ENCODE measurements at places on chromosomes 16 and 17. TPM values are rescaled to one million over a fixed set of nuclear protein-coding genes. Genes with fewer than 3 reads are reported as not detected.

GRCh38 chr16:17447101-17447569 lies 23.6 kb downstream of the XYLT1 start:
- no peak for DNase-seq

- DNase-seq, result no peak
These were observed 17.9 kb downstream of the KPNA2 start for GRCh38 chr17:68053231-68054013.

Gene CCL2
- total RNA-seq, result 16.7 TPM

Gene TGFB1I1
- 0.49 TPM for total RNA-seq

Gene GLIS2
- not detected for total RNA-seq

Gene THAP11
- 58.4 TPM for total RNA-seq

GRCh38 chr17:43609613-43610385 lies 51.9 kb downstream of the MEOX1 start:
- no peak for DNase-seq

DNA sequence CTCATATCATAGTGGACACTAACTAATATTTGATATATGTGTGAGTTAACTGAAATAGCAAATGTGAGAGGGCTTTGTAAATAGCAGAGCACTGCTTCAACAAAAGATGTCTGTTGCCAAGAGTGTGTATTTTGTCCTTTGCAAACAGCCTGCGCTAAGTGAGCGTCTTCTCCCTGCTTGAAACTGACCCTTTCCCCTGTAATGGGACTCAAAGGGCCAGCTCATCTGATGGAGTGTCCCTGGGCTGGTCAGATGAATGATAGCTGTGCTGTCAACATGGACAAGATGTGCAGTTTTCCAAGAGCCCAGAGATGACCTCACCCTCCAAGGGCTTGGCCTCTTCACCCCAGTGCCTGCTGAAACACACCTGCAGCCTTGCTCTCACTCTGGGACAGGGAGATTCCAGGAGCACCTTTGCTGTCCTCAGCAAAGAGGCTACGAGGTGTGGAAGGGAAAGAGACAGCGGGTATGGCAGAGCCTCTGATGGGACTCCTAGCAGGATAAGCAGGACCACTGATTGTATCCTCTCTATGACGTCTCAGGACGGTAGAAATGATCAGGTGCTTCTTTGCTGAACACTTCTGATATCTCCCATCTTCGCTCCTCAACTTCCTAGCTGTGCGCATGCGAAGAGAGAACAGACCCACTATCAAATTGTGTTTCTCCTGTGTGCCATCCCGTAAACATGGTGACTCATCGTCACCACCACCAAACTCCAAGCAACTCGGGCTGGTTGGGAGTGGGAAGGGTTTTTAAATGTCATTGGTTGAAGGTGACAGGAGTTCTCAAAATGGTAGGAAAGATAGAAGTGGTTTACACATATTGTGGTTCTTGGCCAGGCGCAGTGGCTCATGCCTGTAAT lies 35.8 kb upstream of the TBX2 start:
- DNase-seq, result no peak

- DNase-seq, result no peak
These were observed 24.0 kb downstream of the GGA3 start for GRCh38 chr17:75237100-75238014.

DNA sequence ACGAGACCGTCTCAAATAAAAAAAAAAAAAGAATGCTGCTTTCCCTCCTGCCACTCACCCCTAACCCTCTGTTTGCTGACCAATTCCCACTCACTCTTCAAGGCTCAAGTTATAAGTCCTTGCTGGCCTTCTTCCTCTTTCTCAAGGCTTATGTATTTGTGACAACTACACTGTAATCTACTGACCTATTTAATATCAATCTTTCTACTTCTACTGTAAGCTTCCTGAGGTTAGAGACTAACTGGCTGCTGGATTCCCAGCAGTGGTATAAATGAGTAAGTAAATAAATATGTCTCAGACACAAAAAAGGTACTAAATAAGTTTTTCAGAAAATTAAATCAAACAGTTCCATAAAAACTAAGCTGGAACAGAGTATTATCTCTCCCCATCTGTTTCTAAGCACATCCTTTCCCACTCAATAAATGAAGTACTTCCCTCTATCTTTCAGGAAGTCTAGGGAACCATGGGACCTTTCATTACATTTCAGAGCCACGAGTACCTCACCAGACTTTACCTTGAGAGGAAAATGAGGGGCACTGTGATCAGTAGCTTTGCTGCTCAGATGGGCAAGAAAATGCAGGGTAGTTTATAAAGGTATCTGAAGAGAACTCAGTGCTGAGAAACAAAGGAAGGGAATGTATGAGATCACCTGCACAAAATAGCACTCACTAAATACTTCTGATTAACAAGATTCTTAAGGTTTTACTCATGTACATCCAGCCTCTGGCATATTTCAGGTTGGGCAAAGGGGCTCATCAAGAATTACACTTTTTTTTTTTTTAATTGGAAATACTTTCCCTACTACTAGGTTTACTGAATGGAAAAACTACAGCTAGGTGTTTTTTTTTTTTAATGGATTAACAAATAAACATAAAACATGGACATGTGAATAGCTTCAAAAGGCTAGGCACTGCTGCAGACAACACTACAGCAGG lies 10.8 kb downstream of the SSH2 start:
- DNase-seq, result no peak

- no peak for DNase-seq
These were observed 90.4 kb downstream of the AHSP start for GRCh38 chr16:31618130-31618529.

- DNase-seq, result no peak
These were observed 5.8 kb upstream of the ARMC5 start for GRCh38 chr16:31453255-31454204.

DNA sequence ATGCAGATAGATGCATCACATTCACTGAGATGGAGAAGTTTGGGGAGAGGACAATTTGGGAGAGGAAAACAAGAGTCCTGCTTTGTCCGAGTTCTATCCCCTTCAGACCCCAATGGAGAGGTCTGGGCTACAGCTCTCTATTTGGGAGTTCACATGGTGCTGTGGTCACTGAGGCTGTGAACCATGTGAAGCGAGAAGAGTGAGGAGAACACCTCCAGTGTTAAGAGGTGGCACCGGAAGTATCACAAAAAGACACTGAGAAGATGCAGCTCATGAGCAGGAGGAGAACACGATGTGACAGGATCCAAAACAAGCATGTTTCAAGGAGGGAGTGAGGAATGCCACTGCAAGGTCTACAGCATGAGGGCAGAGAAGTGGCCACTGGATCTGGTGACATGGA lies 39.7 kb downstream of the PIK3R5 start:
- no peak for DNase-seq

GRCh38 chr16:88767546-88768070 lies 17.4 kb downstream of the PIEZO1 start:
- DNase-seq, result no peak

- DNase-seq, result no peak
These were observed 3.1 kb upstream of the ATXN7L3 start for GRCh38 chr17:44202756-44203155.

Data from CD4-positive, alpha-beta memory T cell (primary cell).